ENCODE measurements at places on chromosomes 13 and 19.

- DNase-seq, result no peak
These were observed 483.3 kb upstream of the SPRY2 start for GRCh38 chr13:80824229-80824628.

- no peak for DNase-seq
These were observed 257.2 kb upstream of the RFC3 start for GRCh38 chr13:33560726-33561125.

- no peak for DNase-seq
These were observed 1165.8 kb downstream of the OLFM4 start for GRCh38 chr13:54194233-54195024.

- no peak for DNase-seq
These were observed 319.5 kb upstream of the OBI1 start for GRCh38 chr13:78978381-78978998.

DNA sequence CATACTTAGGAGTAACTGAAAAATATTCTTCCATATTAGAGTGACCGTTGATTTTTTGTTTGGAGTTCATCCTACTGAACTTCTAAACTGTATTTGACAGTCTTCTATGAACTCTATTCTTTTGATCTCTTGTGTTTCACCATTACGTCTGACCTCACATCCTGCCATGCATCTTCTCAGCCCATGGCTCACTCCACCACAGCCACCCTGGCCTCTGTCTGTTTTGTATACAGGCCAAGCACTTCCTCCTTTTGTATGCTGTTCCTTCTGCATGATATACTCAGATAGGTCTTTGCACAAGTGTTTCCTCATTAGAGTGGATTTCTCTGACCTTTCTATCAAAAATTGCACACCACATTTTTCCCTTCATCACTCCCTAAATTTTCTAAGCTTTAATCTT, 119.9 kb downstream of the MAB21L1 start:
- no peak for DNase-seq

GRCh38 chr13:85411591-85411990, 387.6 kb downstream of the SLITRK6 start:
- no peak for DNase-seq

- DNase-seq, result no peak
These were observed 196.3 kb downstream of the LHFPL6 start for GRCh38 chr13:39406688-39407087.

GRCh38 chr19:34263745-34264237, 9.4 kb downstream of the GARRE1 start:
- DNase-seq, result no peak

GRCh38 chr19:48629599-48630295, 7.4 kb downstream of the DBP start:
- peak; percentile 15 for DNase-seq

GRCh38 chr13:55245005-55245644, 1895.6 kb upstream of the PRR20A start:
- DNase-seq, result no peak

GRCh38 chr19:3968556-3969434, 2.1 kb downstream of the DAPK3 start:
- DNase-seq, result no peak

DNA sequence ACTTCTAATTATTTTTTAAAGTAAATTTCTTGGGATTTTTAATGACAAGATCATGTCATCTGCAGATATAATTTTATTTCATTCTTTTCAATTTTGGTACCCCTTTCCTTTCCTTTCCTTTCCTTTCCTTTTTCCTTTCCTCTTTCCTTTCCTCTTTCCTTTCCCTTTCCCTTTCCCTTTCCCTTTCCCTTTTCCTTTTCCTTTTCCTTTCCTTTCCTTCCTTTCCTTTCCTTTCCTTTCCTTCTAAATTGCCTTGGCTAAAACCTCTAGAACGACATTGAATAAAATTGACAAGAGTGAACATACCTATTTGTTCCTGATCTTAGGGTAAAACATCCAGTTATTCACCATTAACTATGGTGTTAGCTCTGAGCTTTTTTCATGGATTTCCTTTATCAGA, 334.1 kb downstream of the NDFIP2 start:
- DNase-seq, result no peak

DNA sequence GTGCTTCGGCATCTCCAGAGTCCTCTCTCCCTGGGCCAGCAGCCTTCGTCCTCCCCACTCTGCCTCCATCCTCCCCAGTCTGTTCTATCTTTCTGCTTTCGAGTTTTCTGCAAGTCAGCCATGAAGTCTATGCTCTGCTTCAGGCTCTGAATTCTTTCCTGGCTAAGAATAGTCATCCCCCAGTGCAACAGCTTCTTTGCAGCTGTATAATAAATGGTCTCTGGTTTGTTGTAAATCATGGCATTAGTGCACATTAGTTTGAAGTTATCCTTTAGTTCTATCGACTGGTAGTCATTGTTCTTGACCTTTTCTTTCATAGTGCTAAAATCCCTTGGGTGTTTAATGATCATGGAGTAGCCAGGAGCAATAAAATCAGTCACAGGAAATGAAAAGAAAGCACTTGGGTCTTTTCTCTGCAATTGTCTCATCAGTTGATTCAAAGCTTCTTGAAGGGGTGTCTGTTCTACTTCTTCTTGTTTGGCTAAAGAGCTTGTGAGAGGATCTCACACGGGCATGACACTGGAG, 46.2 kb upstream of the SOX21 start:
- DNase-seq, result no peak

- no peak for DNase-seq
These were observed 8.3 kb upstream of the SHISA7 start for GRCh38 chr19:55451163-55451964.

DNA sequence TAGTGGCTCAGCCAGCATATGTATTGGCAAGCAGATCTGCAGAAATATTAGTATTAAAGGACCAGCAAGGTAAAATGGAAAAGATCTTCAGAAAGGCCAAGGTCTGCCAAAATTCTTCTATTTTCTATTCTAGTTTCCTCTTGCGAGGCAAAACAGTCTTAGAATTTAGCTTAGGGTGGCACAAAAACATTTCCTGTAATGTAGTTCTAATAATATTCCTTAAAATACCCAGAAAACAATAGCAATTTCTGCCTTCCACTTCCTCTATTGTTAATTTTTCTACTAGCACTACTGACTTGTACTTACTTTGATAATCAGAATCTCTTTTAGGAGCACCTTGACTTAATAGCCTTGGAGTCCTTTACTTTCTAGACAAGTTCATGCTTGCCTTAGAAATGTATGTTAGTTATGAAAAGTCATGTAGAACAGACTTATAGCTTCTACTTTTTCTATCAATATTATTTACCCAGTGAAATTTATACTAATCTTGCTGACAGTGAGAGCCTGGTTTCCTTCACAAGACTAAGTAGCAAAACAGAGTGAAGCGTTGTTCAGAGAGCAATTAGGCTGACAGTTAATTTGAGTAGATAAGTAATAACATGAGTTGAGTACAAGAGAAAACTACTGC, 23.9 kb upstream of the LPAR6 start:
- DNase-seq, result no peak

GRCh38 chr13:59603646-59604045, 560.1 kb downstream of the DIAPH3 start:
- DNase-seq, result no peak

GRCh38 chr13:109126178-109126577, 496.8 kb downstream of the MYO16 start:
- DNase-seq, result no peak

DNA sequence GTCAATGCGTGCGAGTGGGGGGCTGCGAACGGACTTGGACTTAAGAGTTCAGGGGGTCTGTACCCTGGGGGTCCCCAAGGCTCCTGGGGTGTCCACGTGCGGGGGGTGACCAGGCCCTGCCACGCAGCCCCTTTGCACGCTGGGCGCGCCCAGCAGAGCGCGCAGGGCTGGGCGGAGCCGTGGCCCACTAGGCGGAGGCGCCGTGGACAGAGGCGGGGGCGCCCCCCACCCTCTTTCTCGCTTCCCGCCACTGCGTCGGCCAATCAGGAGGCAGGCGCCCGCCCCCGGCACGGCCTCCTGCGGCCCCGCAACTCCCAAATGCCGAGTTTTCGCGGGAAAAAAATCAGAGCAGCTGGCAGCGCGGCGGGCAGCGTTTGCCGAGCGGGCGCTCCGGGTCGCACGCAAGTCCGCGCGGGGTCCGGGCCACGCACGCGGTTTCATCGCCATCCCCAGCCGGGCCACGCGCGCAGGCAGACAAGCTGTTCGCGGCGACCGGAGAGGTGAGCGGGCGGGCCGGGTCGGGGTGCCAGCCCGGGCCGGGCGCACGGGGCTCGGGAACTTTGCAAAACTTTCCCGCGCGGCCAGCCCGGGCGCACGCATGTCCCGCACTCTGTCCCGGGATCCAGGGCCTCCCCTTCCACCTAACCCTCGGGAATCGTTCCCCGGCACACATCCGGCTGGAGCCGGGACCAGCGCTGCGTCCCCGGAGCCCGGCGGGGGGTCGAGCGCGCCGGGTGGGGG, at the start of gene UHRF1:
Gene UHRF1, plus strand, starts transcription at position 346 of the 741 bp plus-strand sequence. CDS start 1,385 bp downstream, outside the sequence.
- DNase-seq, result no peak

- no peak for DNase-seq
These were observed 199.8 kb downstream of the COG6 start for GRCh38 chr13:39855236-39855635.

DNA sequence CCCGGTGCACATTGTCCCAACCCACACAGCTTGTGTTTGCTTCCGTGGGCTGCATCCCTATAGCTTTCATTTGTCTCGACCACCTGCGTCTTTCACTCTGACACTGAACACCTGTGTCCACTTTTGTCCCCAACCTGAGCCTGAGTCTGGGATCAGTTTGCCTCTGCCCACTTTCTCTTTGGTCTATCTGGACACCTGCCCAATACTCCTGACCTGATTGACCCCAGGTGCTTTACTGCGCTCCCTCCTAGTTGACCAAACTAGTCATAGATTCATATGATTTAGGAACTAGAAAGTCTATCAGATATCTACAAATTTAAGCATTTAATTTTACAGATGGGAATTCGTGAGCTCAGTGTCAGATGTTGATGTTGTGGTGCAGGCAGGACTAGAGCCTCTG, 209.9 kb downstream of the DCT start:
- DNase-seq, result no peak

DNA sequence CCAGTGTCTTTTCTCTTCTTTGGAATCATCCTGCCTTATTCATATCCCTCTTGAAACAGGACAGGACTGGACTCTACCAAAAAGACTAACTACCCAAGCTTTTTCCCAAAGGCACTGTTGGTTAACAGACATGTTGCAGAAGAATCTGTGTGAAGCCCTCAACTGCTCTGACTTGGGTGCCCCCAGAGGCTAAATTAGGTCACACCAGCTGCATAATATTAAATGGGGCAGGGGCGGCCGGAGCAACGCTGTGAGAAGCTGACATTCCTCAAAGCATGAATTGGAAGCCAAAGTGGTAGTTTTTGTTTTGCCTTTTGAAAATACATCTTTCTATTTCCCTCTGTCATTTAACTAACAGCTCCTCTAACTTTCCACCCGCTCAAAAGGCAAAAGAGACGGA, 185.9 kb downstream of the LHFPL6 start:
- no peak for DNase-seq

DNA sequence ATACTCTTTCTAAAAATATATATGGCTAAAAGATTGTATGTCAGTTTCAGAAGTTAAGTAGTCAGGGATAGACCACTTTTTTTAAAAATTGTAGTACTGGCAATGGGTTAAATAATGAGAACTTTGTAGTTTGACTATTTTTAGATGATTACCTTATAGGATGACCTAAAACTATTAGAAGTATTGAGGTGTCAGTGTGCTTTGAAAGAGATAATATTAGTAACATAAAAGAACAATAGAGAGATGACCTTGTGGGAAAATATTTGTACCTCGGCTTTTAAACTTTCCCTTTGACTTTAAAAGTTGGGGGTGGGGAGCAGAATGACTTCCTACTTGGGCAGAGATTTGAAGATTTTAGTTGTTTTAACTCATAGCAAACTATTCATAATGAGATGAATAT, 48.3 kb downstream of the SLAIN1 start:
- no peak for DNase-seq

DNA sequence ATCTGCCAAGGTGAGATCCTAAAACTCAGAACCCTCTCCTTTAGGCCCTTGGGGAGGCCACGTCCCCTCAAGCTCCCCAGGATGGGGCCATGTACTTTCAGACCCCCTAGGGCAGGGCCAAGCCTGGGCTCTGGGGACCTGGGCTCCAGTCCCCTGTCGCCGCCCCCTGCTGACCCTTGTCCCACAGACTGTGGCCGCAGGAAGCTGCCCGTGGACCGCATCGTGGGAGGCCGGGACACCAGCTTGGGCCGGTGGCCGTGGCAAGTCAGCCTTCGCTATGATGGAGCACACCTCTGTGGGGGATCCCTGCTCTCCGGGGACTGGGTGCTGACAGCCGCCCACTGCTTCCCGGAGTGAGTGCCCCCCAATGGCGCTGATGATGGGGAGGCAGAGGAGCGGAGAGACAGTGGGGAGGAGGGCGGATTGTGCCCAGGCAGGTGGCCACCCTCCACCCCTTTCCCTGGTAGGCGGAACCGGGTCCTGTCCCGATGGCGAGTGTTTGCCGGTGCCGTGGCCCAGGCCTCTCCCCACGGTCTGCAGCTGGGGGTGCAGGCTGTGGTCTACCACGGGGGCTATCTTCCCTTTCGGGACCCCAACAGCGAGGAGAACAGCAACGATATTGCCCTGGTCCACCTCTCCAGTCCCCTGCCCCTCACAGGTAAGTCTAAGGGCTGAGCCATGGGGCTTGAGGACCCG, 18.8 kb downstream of the HPN start:
- DNase-seq, result no peak

DNA sequence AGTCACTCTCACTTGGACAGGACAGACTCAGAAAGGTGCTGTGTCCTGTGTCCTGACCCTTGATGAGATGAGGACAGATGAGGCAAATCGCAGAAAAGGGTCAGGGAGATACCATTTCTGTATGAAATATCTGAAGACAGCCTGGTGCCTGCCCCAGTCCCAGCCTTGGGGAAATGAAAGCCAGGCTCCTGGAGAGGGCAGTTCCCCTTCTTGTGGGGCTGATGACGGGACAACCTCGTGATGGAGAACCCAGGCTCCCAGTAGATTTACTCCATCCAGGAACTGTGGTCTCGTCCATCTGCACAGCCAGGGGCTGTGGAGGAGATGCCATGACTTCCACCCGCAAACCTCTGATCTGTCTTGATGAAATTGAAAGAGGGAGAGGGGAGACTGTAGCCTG, 13.8 kb downstream of the LILRB1 start:
- DNase-seq, result no peak

DNA sequence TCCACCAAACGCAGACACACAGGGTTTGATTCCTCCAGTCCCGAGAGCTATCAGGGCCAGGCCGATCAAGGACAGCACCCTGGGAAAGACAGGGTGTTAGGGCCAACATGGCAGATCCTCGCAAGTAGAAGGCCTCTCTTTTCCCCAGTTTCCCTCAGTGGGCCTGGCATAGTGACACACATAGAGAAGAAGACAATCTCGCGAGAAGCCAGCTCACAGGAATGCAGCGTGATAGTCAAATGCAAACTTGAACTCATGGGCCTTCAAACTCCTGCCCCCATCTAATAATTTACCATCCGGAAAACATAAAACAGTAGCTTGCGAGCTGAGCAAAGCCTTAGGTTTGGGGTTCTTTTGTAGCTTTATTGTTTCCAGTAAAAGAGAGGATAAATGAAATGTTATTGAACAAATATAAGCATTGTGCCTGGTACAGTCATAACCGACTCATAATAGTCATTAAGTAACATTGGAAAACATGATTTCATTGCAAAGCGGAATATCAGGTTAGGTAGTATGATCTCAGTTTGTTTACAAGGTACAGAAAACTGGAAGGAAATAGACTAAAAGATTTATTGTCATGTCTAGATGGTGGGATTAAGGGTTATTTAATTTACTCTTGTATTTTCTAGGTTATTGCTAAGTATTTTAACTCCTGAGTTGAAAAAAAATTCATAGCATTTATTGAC, 30.5 kb downstream of the SLC15A1 start:
- no peak for DNase-seq

Data from cerebellar nuclear complex (tissue), 1 donor.